ENCODE measurements at places on chromosomes 16 and 17.

DNA sequence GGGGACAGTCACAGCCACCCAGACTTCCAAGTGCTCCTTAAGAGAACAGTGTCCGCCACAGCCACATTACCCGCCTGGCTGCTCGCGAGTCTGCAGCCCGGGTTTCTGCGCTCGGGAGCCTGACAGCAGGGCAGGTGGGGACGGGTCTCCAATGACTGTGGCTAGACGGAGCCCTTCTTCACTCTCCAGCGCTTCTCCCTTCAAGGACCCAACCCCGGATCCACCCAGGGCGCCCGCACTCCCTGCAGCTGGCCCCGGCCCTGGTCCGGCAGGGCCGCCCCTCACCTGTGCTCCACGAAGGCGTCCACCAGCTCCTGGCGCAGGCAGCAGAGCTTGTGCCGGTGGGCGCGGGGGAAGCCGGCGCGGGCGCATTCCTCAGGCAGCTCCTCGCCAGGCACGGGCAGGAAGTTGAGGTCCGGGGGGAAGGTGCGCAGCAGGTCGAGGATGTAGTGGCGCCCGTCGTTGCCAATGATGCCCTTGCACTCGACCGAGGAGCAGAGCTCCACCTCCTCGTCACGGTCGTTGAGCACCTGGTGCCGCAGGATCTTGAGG lies 13.9 kb downstream of the CLUH start:
- no peak for DNase-seq

- DNase-seq, result no peak
Measured at GRCh38 chr16:68564382-68564985, 25.4 kb downstream of the ZFP90 start.

DNA sequence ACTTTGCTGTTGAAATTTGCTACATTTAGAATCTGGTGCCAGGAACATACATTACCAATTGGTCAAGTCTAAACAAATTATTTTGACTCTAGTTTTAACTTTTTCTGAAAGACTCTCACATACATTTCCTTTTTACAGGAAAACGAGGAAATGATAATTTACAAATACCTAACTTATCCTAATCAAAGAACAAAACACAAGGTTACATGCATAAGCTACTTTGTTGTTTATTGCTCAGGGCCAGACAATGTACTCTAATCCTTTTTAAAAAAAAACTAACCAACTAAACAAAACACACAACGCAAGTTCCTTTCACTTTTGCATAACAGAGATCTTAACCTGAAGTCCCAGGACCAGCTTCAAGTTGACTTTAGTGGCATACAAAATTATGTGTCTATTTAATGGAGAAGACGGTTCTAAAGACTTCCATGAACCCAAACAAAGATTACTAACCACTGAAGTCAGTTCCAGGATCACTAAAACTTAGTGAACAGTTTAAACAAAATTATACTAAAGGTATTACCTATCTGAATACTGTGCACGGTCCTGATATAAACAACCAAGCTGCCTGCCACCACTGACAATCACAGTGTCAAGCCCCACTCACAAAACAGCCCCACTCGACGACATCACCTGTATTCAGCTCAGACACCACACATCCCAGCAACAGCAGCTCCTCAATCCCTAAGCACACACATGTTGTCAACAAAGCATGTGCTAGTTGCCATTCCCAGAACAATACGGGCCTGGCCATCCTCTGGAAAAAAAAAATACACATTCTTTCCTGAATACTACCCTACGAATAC lies 1.9 kb downstream of the ZNF652 start:
- no peak for DNase-seq

- DNase-seq, result peak; percentile 5
Measured at GRCh38 chr16:456891-457483, 31.5 kb downstream of the RAB11FIP3 start.

- DNase-seq, result no peak
Measured at GRCh38 chr17:73991260-73991659, 212.2 kb upstream of the RPL38 start.

- peak; percentile 85 for DNase-seq
Measured at GRCh38 chr17:9346296-9346926, 229.2 kb downstream of the STX8 start.

- no peak for DNase-seq
Measured at GRCh38 chr16:27230562-27231001, 27.3 kb downstream of the KDM8 start.

DNA sequence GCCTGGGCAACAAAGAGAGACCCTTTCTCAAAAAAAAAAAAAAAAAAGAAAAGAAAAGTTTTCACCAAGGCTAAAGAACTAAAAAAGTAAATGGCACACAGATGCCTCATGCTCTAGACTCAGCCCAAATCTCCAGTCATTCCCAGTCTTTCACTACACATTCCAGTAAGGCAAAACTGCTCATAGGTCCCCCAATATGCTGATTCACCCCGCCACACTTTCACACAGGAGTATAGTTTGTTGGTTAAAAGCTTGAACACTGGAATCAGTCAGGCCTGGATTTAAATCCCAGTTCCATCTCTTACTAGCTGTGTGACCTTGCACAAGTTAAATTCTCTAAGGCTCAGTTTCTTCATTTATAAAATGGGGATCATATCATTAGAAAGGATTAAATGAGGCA lies 1.9 kb downstream of the PIGS start:
- DNase-seq, result no peak

DNA sequence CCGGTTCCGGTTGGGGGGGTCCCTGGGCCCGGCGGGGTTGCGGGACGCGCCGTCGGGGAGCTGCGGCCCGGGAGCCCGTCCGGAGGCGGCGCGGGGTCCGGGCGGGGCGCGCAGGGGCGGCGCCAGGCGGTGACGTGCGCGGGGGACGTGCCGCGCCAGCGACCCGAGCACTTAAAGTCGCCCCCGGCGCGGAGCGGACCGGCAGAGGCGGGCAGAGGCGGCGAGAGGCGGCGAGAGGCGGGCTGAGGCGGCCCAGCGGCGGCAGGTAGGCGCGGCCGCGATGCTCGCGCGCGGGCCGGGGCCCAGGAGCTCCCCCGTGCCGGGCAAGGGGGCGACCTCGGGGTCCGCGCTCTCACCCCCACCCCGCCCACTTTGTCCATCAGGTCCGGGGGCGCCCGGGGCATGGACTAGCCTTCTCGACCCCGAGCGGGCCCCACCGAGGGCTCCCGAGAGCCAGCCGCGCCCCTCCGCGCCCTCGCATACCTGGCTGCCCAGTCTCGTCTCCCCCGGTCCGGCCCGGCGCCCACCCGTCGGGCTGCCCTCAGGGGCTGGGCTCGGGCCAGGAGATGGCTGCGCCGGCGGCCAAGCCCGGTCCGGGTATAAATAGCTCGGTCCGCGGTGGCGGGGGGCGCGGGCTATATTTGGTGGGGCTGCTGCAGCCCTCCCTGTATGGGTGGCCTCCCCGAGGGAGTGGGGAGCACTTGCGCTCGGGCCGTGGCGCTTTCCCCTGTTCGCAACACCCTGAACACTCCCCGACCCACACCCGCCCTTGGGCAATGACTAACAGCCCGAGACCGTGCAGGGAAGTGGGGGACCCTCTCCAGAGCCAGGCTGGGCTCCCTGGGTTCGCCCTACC lies at the start of gene SLC16A3:
Gene SLC16A3 (plus strand): TSS at position 201 of the 856 bp plus-strand sequence. CDS start 6,967 bp downstream, outside the sequence.
- peak; percentile 62 for DNase-seq

DNA sequence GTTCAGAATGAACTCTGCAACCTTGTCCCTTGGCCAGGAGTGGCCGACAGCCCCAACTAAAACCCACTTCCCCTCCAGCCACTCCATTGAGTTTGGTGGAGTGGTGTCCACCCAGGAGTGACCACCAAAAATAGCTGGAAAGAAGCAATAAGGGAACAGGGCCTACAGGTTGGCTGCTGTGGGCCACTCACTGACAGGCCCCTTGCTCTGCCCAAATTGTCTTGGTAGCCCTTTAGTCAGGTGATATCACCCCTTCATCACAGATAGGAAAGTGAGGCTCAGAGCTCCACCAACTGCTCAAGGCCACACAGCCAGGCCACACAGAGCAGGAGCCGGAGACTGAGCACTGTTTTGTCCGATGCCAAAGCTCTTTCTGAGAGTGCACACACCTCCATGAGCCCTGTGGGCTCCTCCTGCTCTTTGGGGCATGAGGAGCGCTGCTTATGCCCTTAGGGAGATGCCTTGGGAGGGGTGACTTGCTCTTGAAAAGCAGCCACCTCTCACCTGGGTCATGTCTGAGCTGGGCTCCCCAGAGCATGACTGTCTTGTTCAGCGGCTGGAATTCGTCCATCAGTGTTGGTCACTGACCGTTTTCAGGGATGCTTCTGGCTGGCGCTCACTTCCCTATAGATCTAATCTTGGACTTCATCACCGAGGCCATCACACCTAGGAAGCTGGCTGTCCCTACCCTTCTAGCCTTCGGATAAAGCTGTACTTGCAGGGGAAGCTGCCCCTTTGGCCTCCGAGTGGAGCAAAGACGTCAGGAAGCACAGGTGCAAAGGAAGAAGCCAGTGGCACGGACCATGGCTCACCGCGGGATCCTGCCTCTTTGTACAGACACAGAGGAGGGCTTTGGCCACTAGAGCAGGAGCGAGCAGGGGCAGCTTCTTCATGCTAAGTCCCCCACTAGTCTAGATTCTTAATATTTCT lies 186.0 kb upstream of the ZNF469 start:
- DNase-seq, result no peak

DNA sequence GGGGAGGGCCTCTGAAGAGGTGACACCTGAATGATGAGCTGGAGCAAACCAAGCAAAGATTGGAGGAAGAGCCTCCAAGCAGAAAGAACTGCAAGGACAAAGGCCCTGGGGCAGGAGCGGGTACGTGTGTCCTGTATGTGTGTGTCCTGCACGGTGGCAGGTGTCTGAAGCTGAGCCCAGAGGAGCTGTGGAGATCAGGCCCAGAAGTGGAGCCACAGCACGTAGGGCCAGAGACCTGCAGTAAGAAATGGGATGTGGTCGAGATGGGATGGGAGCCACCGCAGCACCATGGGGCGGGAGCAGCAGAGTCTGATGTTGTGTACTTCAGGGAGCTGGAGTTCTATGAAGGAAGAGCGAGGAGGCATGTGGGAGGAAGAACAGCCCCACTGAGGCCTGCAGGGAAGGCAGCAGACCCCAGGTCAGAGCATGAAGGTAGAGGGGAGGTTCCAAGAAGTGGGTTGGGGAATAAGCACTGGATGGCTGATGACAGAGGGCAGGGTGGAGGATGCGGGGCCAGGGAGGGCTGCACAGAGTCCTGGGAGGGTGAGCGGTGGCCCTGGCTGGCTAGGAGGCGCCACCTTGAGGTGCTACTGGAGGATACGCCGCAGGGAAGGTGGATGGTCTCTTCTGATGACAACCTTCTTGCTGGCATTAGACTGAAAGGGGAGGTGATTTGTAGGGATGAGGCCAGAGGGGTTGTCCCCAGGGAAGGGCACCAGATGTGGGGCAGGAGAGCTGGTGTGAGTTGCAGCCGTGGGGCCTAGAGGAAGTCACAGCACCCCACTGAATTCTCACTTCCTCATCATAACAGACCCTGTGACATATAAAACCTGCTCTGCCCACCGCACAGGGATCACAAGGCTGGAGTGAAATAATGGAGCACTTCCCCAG lies 10.6 kb upstream of the CETP start:
- peak; percentile 59 for DNase-seq

GRCh38 chr16:52498328-52499059 lies 48.4 kb downstream of the TOX3 start:
- no peak for DNase-seq

DNA sequence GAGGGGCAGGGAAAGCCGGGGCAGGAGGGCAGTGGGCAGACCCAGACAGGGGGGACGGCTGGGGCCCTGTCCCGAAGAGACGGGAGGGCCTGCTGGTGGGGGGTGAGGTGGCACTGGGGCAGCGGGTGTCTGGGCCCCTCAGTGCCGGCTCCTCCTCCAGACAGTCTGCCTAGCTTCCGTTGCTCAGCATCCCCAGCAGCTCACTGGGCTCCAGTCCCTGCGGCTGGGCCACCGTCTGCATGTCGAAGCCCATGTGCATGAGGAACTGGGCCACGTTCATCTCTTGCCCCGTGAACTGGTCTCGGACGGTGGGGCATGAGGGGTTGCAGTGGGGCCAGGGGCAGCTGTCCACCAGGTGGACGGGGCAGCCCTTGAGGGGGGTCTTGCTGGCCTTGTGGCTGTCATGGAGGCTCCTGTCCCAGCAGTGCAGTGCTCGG lies 5.8 kb upstream of the MYADML2 start:
- DNase-seq, result no peak

- DNase-seq, result no peak
Measured at GRCh38 chr16:19227643-19228042, 57.9 kb upstream of the CLEC19A start.

- DNase-seq, result no peak
Measured at GRCh38 chr17:17666111-17666714, 15.0 kb upstream of the RAI1 start.

- no peak for DNase-seq
Measured at GRCh38 chr16:46808997-46809396, 22.0 kb downstream of the C16orf87 start.

DNA sequence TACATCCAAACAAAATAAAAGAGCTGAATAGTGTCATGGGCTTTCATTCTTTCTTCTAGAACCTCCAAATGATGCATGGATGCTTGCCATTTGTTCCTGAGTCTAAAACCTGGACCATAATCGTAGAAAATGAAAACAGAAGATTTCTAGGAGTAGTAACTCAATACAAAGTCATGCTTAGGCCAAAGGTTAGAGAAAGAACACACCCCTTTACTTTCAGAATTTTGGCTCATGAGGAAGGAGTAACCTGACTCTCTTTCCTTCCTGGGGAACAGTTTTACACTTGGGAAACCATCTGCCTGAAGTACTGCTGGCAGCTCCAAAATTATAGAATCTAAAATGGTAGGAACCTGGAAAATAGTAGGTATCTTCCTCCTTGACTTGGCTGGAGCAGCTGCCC lies 137.2 kb downstream of the SNX11 start:
- no peak for DNase-seq

GRCh38 chr16:2938206-2938605 lies 25.9 kb upstream of the KREMEN2 start:
- DNase-seq, result no peak

DNA sequence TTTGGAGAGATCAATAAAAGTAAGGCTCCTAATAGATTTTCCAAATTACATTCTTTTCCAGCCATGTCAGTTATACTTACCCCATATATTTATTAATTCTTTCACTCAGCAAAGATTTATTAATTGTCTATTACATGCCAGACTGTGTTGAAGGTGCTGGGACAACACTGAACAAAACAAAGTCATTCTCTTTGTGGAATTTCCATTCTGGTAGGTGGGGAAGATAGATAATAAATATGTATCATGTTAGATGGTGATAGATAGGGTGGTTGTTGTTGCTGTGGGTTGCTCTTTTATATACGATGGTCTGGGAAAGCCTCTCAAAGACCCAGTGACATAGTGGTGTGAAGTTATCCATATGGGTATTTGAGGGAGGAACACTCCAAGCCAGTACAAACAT lies 39.1 kb downstream of the BCAS3 start:
- DNase-seq, result no peak

- DNase-seq, result no peak
Measured at GRCh38 chr17:63786971-63787711, 13.2 kb downstream of the DDX42 start.
